Pericardium fibroblast (primary cell): ENCODE measurements at places on chromosomes 16 and 17. TPM values are rescaled to one million over a fixed set of nuclear protein-coding genes. Genes with fewer than 3 reads are reported as not detected.

Gene PRSS53
- total RNA-seq: 0.58 and 1.2 TPM in 2 replicates

Gene TBC1D3H
- not detected in 2 replicates for total RNA-seq

Gene SLFN12
- 11.5 and 15.2 TPM in 2 replicates for total RNA-seq

Gene ASPHD1
- total RNA-seq: 11.7 and 20.4 TPM in 2 replicates

Gene CCDC78
- total RNA-seq: 0.94 and 2.1 TPM in 2 replicates

Gene SHISA6
- total RNA-seq: not detected in 2 replicates

Gene CORO6
- 16.0 and 27.3 TPM in 2 replicates for total RNA-seq

Gene CDK5R1
- 0.51 and 1.1 TPM in 2 replicates for total RNA-seq

Gene CBFA2T3
- not detected in 2 replicates for total RNA-seq

Gene CLEC19A
- not detected in 2 replicates for total RNA-seq

Gene EVPL
- total RNA-seq: not detected in 2 replicates

Gene SP6
- total RNA-seq: 0.26 TPM in 1 of 2 replicates, not detected in the other

Gene FBXL16
- 0.17 and 0.93 TPM in 2 replicates for total RNA-seq

Gene CFDP1
- 48.7 and 52.2 TPM in 2 replicates for total RNA-seq

Gene TEKT1
- not detected in 2 replicates for total RNA-seq

Gene TEKT3
- total RNA-seq: 0.09 TPM in 1 of 2 replicates, not detected in the other

Gene RPL26
- 3,884 and 6,062 TPM in 2 replicates for total RNA-seq

Gene TP53TG3C
- total RNA-seq: not detected in 2 replicates
